ENCODE measurements at places on chromosomes 2 and 18.

DNA sequence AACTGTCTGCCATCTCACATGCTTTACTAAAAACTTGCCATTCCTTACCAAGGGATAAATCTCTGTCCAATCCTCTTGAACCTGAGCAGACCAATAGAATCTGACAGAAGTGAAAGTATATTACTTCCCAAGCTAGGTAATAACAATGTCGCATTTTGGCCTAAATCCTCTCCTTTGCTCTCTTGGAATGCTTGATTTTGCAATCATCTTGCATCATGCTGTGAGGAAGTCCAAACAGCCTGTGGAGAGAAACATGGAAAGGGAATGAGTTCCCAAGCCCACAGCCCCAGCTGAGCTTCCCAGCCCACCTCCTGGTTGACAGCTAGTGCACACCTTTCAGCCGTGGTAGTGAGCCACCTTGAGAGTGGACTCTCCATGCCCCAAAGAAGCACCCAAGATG is 540.6 kb downstream of the STK39 start:
- DNase-seq: no peak

- DNase-seq: no peak
Measured at GRCh38 chr18:29285471-29285870, 1108.5 kb upstream of the CDH2 start.

DNA sequence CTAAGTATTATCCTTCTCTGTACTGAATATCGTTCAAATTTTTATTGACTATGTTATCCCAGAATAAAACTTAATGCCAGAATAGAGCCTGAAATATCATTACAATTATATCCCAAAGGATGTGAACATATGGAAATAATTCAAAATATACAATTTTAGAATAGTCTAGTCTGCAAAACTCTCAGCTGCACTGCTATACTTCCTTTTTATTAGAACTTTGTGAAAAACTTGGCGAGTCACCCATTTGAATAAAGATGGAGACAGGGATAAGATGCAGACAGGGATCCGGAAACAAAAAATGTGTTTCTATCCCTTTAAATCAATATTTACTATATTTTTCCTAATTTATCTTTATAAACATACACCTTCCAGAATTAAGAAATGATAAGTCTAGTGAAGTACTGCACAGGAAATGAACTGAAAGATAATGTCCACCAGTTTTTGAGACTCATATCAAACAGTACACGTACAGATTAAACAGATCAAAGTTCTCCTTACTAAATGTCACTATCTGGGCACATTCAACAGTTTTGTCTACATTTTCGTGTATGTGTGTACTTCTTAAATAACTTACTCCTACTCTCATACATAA is 107.8 kb downstream of the MEP1B start:
- DNase-seq: no peak

- DNase-seq: no peak
Measured at GRCh38 chr18:13791181-13791580, 32.8 kb upstream of the MC5R start.

- no peak for DNase-seq
Measured at GRCh38 chr2:136247204-136247950, 129.4 kb upstream of the CXCR4 start.

DNA sequence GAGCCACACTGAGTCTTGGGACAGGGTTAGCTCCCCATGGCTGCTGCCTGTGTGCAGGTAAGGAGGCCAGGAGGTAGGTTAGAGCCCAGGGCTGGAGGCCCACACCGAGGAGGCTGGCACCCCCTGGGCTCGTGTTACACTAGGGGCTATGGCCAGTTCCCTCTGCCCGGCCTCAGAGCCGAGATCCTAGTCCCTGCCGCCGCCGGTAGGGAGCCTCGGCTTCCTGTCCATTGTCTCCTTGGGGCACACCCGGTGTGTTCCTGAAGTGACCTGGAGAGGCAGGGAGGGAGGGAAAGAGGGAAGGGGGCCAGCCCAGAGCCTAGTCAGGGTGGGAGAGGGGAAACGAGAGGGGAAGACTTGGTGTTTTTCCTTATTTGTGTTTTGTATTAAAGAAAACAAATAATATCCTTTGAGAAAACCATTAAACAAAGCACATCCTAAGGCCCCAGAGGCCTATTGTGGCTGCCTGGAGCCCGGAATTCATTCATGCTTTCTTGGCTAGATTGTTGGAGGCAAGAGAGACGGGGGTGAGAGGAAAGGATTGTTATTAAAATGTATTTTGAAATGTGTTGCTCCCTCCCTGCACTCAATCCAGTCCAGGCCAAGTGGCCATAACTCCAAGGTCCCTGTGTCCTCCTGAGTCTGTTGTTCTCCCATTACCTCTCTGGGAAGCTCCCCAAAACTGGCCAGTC is 170.7 kb downstream of the CTIF start:
- no peak for DNase-seq

- DNase-seq: no peak
Measured at GRCh38 chr2:150508497-150509137, 21.1 kb upstream of the RND3 start.

GRCh38 chr2:179265082-179265510 is 464 bp upstream of the SESTD1 start:
- DNase-seq: no peak

GRCh38 chr2:131417886-131418285 is 53.9 kb upstream of the RAB6D start:
- DNase-seq: no peak

DNA sequence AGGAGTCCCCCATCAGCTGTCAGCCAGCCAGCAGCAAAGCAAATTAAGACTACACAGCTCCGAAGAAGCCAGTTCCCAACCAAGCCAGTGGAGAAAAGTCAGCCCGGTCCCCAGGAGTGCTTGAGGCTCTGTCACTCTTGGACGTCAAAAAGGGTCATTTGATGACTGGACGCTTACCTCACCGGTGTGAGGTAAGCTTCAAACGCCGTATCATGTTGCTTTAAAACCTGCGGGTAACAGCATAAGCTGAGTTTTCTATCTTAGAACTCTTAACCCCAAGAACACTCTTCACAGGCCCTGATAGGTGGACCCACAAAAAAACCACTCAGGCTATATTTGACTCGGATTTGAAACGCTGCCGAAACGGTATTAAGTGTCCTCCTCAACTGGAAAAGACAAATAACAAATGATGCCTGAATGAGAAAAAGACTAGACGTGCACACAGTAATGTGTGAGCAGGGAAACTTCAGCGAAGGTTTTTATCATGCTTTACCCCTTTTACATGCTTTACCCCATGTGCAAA is 682 bp upstream of the LNPK start:
- no peak for DNase-seq

GRCh38 chr2:207083361-207084110 is 82.2 kb downstream of the KLF7 start:
- no peak for DNase-seq

DNA sequence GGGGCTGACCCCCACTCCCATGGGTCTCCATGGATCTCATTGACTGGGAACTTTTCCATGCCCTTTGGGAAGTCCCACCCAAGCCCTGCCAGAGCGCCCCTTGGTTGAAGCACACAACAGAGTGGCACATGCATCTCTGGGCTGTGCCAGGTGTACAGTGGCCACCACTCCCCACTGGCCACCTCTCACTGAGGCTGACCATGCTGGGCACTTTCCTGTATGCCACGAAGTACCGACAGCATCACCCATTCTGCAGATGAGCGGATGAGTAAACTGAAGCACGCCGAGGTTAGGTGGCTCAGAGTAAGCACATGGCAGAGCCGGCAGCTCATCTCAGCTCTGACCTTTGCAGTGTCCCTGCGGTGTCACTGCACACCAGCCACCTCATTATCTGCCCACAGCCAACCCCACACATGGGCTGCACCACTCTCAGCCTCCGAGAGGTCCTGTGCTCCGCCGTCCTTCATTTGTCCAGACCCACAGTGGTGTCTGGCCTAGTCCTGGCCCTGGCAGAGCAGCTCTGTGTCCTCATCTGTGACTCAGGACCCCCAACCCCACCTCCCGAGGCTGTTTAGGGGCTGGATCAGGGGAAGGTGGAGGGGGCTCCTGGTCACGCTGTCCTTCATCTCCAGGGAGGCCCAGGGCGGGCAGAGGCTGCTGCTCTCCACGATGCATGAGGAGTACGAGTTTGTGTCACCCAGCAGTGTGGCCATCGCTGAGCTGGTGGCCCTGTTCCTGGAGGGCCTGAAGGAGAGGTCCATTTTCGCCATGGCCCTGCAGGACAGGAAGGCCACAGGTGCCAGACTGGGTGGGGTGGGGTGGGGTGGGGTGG is 18.0 kb upstream of the GPR17 start:
- no peak for DNase-seq

- no peak for DNase-seq
Measured at GRCh38 chr2:26462511-26463243, 15.2 kb downstream of the OTOF start.

- no peak for DNase-seq
Measured at GRCh38 chr2:104405623-104406022, 448.3 kb upstream of the POU3F3 start.

DNA sequence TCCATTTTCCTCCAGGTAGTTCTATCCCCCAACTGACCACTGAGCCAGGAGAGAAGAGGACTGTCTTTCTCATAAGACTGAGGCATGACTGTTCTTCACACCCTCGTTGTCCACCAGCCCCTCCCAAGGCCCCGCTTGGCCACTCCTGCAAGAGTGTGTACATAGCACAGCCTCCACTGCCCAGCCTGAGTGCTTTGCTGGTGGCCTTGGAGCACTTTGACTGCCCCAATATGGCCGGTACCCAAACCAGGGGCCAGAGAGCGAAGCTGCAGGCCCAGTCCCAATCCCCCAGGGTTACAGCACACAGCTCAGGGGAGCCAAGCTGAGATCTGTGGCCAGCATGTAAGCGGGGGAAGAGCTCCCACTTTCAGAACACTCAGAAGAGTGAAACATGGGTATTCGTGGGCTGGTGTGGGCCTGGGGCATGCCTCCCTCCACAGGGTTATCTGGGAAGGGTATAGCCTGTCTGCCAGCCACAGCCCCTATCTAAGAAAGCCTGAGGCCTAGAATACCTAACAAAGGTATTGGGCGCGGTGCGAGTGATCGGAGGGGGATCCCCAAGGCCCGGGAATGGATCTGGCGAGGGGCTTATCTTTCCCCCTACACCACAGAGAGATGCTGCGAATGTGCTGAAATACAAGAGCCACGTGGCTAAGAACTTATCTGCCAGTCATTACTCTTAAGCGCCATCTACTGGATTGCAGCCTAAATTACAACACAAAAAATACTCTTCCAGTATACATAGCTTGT is 163.8 kb downstream of the WDPCP start:
- no peak for DNase-seq

- no peak for DNase-seq
Measured at GRCh38 chr2:86649119-86649947, 25.7 kb upstream of the RNF103 start.

DNA sequence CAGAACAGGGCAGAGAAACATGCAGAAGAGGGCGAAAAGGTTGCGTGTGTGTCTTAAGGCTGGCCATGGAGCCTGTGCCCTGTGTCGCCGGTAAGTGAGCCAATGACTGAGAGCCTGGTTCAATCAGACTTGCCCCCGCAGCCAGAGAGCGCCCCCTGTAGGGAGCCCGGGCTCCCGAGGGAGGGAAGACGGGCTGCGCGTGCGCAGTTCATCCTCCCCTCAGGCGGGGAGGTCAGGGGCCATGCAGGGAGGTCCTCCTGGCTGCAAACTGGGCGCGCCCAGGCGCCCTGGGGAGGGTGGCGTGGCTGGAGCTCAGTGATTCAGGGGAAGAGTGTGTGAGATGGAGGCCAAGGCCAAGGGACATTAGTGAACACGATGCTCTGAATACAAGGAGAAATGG is 276.6 kb downstream of the PHLPP1 start:
- DNase-seq: no peak

- no peak for DNase-seq
Measured at GRCh38 chr2:26074676-26075075, 40.8 kb downstream of the RAB10 start.

All from activated CD8-positive, alpha-beta memory T cell treated with anti-CD3 and anti-CD28 coated beads for 4 hours (primary cell).